ENCODE measurements at places on chromosomes 7 and 10.

- DNase-seq = no peak
These were observed 10.9 kb downstream of the NPFFR1 start for GRCh38 chr10:70272925-70273316.

DNA sequence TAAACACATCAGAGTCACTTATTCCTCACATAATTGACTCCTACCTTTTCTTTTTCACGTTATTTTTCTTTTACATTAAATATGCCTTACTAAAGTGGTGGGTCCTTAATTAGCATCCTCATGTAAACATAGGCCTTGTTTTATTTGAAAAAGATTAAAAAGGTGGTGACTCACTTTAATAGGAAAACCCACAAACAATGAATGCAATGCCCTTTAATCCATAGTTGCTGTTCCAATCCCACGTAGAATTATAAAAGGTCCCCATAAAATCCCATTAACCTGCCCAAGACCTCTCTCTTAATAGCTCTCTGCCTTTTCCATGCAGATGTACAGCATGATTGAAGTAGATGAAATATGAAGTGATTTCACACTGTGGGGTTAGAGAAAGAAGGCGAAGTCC, 32.2 kb downstream of the SLC16A12 start:
- no peak for DNase-seq

DNA sequence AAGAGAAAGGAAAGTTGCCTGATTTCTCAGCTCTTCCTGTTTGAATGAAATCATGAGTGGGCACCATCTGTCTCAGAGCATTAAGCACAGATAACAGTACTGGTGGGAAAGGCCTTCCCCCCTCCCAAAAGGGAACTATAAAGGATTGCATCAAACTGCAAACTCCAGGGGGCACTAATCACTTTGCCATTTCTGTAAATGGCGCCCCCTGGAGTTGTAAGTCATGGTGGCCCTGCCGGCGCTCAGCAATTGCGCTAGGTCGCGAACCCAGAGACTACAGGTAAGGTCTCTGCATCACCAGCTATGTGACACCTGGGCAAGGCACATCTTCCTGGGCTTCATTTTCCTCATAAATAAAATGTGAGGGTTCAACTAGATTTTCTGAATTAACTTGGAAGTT, 11.1 kb downstream of the LRRC4 start:
- no peak for DNase-seq

GRCh38 chr7:101618207-101618839, 10.8 kb downstream of the MYL10 start:
- DNase-seq = no peak

DNA sequence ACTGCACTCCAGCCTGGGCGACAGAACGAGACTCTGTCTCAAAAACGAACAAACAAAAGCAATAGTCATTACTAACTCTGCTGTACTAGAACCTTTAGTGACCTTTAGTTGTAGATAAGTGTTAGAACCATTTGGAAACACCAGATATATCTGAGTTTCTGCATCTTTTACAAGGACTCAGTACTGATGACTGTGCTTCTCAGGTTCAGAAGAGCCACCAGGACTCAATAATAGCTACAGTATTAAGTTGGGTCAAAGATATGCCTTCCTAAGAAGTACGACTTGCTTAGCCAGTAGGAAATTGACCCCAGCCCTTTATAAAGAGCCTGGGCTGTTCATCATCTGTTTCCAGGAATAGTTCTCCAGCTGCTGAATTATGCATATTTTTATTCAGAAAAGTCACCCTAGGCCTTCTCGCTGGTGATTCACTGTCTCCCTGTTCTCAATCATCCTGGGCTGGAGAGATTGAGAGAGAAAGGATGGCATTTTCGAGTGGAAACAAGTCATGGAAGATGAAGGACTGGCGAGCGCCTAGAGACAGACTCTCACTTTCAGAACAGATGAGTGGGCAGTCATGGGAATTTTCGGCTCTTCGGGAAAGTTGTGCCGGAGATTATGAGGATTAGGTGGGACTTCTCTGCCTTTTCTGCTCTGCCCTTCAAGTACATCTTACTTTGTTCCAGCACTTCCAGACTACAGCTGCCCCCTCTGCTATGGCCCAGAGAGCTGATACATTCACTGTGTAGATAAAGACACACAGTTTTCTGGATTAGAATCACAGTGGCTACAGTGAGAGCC, 316.1 kb downstream of the CCDC3 start:
- no peak for DNase-seq

GRCh38 chr7:2154831-2155230, 77.9 kb downstream of the MAD1L1 start:
- DNase-seq = no peak

DNA sequence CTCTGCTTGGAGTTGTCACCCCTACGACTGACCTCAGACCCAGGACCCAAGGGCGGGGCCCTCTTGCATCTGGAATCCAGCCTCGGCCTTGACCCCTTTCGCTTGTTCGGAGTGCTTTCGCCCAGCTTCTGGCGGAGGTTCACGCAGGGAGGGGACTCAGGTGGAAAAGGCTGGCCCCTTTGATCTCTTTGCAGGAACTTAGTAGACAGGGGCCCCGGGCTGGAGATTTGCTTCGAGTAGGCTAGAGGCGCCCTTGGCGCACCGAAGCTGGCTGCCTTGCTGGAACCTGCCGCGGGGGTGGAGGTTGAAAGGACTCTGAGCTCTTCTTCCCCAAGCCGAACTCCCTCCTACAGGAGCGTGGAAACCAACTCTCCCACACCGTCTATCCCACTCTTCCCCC, 255.1 kb downstream of the OTUD1 start:
- DNase-seq = no peak

- DNase-seq = no peak
These were observed 137.6 kb upstream of the PITRM1 start for GRCh38 chr10:3310016-3310784.

GRCh38 chr7:93203496-93203895, 22.8 kb downstream of the HEPACAM2 start:
- DNase-seq = no peak

DNA sequence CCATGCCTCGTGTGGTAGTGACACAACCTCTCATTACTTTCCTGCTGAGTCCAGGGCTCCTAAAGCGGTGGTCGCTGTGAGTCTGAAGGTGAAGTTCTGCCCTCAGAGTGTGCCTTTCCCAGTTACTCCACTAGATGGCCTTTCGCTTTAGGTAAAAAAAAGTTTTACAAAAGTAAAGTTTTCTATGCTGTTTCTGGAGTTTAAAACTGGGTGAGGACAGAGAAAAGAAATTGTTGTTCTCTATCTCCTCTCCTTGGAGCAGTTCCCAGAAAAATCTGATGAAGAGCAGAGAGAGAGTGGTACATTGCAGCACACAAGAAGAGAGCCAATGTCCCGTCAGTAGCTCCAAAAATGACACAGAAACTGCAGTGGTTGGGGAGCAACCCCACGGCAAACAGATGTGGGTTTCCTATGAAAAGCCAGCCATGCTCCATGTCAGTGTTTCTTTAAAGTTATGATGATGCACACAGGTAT, 257.1 kb downstream of the GLI3 start:
- peak; percentile 44 for DNase-seq

- no peak for DNase-seq
These were observed 177.6 kb downstream of the GNAI1 start for GRCh38 chr7:80312139-80312661.

DNA sequence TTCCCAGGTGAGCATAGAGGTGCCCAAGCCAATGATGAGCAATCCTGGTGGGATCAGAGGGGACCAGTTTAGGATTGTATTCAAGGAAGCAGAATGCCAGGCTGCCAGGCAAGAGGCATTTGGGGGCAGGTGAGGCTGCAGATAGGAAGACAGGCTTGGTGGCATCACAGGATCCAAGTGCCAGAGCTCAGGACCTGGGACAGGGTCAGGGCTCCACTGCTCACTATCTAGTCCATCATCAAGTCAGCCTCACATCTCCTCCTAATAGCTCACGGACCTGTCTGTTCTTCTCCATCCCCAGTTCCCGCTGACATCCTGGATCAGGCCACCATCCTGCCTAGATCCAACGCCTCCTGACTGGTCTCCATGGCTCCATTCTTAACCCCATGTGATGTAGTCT, 47.6 kb downstream of the CYP26A1 start:
- no peak for DNase-seq

DNA sequence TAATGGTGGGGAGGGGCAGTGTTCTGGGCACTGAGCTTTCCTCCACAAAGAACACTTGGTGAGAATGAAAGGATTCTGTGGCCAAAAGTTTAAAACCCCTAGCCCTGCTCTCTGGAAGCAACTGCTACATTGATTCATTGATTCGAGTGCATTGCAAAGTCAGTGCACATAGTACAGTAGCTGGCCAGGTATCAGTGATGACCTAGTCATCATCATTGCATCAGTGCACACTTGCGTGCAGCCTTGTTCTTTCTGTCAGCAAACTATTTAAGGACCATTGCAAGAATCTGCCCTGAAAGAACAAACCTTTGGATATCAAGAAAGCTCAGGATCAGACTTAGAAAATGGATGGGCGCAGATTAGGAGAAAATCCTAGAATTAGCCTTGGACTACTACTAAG, 47.4 kb downstream of the CUL1 start:
- no peak for DNase-seq

DNA sequence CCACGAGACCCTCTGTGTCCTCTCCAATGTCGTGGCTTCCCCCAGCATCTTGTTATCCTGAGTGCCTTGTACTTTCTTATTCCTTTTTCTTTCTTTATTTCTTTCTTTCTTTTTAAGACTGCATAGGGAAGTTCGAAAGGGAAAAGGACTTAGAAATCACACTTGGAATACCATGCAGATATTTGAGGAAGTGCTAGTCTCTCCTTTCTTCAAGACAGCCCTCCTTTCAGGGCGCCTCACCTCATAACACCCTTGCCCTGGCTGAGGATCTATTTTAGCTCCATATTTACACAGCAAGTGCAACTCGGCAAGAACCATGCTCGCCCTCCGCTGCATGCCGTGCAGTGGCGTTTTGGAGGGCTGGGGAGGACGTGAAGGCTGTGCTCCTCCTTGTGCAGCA, 232.3 kb upstream of the GLI3 start:
- no peak for DNase-seq
